ENCODE measurements at places on chromosomes 7 and 10. TPM values are rescaled to one million over a fixed set of nuclear protein-coding genes. Genes with fewer than 3 reads are reported as not detected.

- no peak for DNase-seq
Measured at GRCh38 chr7:68922850-68923249, 675.4 kb upstream of the AUTS2 start.

GRCh38 chr10:98349508-98349922, 65.5 kb downstream of the PYROXD2 start:
- DNase-seq, result peak; percentile 72

DNA sequence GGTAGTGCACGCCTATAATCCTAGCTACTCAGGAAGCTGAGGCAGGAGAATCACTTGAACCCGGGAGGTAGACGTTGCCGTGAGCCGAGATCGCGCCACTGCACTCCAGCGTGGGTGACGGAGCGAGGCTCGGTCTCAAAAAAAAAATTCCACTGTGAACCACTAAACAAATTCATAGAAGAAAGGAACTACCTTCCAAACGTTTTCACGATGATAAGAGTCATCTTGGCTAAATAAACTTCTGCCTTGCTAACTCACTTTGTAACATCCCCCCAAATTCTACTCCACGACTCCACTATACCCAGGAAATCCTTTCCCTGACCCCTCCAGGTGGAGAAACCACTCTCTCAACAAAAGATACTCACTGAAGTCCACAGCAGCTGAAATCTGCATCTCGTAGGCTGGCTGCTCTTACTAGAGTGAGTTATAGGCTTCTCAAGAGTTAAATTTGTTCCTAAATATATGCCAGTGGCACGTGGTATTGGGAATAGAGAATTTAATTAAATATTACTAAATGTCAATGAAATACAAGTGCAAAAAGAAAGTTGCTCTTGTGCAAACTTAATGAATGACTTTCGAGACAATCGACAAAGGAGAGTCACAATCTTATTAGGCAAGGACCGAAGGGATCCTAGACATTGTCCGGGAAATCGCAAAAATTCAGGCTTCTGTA, 1.6 kb upstream of the GTF2I start:
- DNase-seq, result no peak

- DNase-seq, result no peak
Measured at GRCh38 chr7:4745265-4745919, 30.0 kb upstream of the AP5Z1 start.

DNA sequence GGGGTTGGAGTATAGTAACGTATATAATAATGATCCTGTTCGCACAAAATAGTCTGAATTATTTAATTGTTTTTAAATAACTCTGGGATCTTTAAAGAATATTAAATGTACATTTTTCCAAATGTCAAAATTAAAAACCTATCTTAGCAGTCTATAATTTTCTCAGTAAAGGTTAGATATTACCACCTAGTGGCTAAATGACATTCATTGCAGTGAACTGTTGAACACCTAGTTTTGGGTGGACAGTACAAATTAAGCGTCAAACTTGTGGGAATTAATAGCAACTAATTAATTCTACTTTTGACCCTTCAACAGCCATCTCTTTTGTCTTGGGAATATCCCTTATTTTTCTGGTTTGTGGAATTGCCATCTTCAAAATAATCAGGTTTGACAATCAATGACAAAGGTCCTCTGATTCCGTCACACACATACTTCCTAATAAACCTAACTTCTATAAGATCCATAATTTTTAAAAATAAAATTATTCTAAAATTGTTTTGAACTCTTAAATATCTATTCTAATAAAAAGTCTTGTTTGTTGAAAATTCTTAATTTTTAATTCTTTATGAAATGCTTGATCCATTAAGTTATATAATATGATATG, 165.7 kb downstream of the SEMA3D start:
- no peak for DNase-seq

DNA sequence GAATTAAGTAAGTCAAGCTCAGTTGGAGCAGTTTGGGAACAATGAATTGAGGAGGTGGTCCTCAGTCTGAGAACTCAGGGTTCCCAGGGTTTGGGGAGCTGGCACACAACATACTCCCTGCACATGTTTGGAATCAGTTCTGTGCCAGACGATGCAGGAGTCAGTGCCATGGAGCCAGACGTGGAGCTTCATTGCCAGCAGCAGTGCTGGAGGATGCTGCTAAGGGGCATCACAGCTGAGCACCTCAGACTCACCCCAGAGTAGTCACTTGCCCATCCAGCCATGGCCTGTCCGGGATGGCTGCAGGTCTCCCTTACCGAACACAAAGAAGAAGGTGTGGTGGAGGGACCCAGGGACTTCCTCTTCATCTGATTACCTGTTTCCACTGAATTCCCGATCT, 7.9 kb downstream of the GIMAP5 start:
- no peak for DNase-seq

DNA sequence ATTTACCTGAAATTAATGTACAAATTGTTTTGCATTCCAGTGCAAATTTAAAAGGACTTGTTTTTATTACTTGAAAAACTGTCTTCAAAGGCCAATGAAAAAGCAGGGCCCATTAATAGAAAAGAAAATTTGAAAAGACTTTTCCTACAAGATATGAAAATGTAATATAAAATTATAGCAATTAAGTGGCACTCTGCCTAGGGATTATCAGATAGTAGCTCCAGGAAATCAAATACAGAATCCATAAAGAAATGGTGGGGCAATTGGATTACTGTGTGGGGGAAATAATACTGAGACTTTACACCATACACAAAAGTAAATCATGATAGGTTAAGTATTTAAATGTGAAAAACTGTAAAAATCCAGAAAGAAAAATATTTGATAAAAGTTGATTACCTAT, 89.7 kb downstream of the GLCCI1 start:
- no peak for DNase-seq

GRCh38 chr7:26143298-26144048, 8.5 kb upstream of the NFE2L3 start:
- no peak for DNase-seq

Gene UBN2
- 9.7 TPM for polyA plus RNA-seq

DNA sequence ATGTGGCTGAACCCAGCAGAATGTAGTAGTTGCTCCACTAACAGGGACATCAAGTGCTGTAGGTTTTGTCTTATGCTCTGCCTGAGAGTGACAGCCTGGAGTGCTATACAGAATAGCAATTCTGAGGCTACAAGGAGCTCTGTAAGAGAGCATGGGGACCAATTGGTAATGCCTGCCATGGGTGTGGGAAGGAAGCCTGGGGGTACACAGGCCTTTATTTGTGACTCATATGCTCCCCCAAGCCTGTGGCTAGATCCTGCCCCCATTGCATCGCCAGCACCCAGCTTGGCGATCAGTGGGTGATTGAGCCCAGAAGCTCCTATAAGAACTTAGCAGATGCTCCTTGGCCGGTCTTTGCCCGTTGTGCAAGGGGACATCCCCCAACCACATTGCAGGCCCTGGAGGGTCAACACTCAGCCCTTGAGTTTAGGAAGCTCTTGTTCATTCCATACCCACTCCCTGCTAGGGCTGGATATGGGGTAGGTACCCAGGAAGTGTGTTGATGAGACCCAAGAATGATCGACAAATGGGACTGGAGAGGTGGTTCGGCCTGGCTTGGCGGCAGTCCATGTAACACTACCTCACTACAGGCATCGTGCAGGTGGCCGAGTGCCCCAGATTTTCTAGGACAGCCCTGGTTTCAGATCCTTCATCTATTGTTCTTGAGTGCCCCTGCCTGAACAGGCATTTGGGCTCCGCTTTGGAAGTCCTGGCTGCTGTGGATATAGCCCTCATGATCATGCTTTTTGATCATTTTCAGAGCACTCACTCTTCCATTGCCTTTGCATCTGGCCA, 37.7 kb downstream of the ZMIZ1 start:
- DNase-seq, result no peak

Gene TOMM7
- polyA plus RNA-seq, result 321 TPM

- DNase-seq, result no peak
Measured at GRCh38 chr7:3605222-3605621, 304.2 kb downstream of the SDK1 start.

- DNase-seq, result peak; percentile 64
Measured at GRCh38 chr7:43925984-43926797, at the start of gene UBE2D4. Gene UBE2D4 (plus strand): TSS chr7:43926436. CDS start chr7:43926533, 97 bp downstream.

Gene PNLIPRP3
- polyA plus RNA-seq, result not detected

DNA sequence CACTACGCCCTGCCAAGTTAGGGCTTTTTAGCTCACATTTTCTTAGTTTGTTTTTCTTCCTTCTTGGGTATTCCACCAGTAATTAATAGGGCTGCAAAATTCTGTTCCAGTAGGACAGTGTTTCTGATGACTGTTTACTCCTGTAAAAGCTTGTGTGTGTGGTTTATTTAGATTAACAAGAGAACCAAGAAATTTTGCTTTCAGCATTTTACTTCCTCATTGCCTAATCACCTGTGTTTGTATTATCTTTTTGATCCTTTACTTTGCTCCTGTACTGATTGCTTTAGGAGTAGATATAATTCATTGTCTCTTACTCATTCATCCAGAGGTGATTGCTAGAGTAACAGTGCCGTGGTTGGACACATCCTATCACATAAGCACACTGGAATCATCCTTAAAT, 27.7 kb downstream of the TDRD1 start:
- no peak for DNase-seq

Gene ZNF804B
- 0.23 TPM for polyA plus RNA-seq

- no peak for DNase-seq
Measured at GRCh38 chr10:95403700-95404461, 113.1 kb upstream of the PDLIM1 start.

DNA sequence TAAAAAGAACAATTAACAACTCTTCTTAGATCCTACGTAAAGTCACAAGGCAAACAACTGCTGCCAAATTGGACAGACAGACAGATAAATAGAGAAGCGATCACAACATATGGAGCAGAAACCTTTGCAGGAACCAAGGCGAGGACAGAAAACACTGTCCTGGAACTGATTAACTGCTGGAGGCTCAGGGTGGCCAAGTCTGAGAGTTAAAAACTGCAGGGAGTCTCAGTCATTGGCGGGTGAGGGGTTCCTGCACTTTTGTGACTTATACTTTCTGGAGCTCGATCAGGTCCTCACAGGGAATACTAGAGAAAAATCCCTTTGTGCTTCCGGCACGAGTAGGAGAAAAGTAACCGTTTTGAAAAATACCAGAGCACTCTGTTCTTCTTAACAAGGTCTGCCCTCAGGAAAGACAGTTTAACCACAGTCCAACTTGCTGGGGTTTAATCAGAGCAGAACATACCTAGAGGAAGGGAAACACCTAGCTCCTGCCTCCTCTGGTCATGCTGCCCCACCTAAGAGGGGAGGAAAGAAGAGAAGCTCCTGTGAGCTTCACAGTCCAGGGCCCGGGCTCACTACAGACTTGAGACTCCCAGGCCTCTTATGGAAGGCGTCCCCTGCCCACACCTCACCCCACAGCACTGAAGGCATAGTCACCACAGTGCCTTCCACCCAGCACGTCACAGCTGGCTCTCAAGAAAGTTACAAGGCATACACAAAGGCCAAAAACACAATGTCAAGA, 74.9 kb downstream of the LARP4B start:
- no peak for DNase-seq

Gene AS3MT
- polyA plus RNA-seq, result 22.5 TPM

- no peak for DNase-seq
Measured at GRCh38 chr10:122856902-122857301, 11.2 kb upstream of the CUZD1 start.

DNA sequence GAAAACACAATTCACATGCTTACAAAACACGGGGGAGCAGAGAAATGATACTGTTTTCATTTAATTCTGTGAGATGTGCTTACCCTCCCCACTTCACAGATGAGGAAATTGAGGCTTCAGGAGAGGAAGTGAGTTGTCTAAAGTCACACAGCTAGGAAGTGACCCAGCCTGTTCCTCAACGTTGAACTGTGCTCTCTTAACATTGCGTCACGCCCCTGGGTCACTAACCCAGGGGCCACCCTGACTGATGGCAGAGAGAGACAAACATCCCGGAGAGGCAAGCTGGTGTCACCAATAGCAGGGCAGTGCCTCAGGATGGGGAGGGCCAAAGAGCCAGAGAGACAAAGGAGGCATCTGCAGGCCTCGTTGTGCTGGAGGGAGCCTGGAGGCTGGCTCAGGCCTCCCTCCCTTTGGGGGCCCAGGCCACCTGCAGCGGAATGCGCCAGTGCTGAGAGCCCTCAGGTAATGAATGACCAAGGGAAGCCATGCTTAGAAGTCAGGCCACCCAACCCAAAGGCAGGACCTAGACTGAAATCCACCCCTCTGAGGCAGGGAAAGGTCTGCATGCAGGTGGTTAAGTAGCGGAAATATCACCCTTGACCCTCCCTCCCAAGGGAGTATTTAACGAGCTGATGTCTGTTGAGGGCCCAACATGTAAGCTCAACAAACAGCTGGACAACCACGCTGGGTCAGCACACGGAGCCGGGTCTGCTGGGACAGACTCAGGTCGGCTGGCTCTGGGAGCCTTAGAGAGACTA, 81.3 kb downstream of the C10orf105 start:
- peak; percentile 34 for DNase-seq

Gene ACTL6B
- polyA plus RNA-seq, result not detected

GRCh38 chr7:78616539-78616938, 818.0 kb downstream of the PHTF2 start:
- no peak for DNase-seq

- DNase-seq, result no peak
Measured at GRCh38 chr10:129685271-129685670, 218.2 kb downstream of the MGMT start.

DNA sequence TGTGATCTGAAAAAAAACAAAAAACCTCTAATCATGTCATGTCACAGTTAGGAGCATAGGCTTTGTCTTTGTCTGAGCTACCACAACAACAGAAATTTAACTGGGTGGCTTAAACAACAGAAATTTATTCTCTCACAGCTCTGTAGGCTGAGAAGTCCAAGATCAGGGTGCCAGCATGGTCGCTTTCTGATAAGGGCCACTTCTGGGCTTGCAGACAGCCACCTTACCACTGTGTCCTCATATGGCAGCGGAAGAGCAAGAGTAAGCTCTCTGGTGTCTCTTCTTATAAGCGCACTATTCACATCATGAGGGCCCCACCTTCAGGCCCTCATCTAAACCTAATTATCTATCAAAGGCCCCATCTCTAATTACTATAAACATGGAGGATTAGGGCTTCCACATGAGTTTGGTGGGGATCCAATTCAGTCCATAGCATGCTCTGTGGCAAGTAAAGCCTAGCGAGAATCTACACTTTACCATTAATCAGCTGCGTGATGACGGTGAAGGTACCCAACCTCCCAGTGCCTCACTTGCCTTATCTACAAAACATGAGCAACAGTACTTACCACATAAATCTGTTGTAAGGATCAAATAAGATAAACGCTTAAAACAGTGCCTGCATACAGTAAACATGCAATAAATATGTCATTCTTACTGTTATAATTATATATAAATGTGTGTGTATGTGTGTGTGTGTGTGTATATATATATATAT, 17.3 kb downstream of the ZNF438 start:
- DNase-seq, result no peak

Gene NODAL
- polyA plus RNA-seq, result 0.13 TPM

GRCh38 chr7:132709971-132710567, 133.8 kb upstream of the PLXNA4 start:
- DNase-seq, result no peak

- no peak for DNase-seq
Measured at GRCh38 chr7:30733216-30733615, 18.7 kb upstream of the INMT start.

GRCh38 chr7:88758381-88759229, 895 bp upstream of the ZNF804B start:
- DNase-seq, result no peak

- no peak for DNase-seq
Measured at GRCh38 chr10:98617906-98618520, 171.3 kb upstream of the HPS1 start.

- DNase-seq, result no peak
Measured at GRCh38 chr7:144036302-144036885, 12.4 kb upstream of the OR2A5 start.

GRCh38 chr10:30176776-30177533, 117.6 kb upstream of the JCAD start:
- no peak for DNase-seq
